ENCODE measurements at places on chromosomes 1 and 21.
A peak's percentile ranks its signal among the peaks of the same experiment; 100 is the strongest.

DNA sequence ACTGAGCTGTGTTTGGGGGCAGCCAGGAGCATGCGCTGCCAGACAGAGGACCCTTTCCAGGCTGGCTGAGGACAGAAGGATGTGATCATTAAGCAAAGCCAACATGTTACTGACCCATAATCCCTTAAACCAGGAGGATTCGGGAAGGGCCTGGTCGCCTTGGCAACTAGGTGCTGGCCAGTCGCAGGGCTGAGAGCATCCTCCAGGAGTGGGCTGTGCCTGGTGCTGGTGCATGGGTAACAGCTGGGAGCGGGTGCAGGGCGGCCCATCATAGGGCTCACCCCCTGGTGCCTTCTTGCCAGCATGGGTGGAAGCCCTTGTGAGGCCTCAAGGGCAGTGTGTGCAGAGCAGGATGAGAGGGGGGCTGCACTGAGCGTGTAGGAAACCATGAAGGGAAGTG, 17.2 kb downstream of the CDK18 start:
- DNase-seq: no peak

GRCh38 chr1:162153374-162153773, 83.9 kb downstream of the NOS1AP start:
- no peak for DNase-seq

DNA sequence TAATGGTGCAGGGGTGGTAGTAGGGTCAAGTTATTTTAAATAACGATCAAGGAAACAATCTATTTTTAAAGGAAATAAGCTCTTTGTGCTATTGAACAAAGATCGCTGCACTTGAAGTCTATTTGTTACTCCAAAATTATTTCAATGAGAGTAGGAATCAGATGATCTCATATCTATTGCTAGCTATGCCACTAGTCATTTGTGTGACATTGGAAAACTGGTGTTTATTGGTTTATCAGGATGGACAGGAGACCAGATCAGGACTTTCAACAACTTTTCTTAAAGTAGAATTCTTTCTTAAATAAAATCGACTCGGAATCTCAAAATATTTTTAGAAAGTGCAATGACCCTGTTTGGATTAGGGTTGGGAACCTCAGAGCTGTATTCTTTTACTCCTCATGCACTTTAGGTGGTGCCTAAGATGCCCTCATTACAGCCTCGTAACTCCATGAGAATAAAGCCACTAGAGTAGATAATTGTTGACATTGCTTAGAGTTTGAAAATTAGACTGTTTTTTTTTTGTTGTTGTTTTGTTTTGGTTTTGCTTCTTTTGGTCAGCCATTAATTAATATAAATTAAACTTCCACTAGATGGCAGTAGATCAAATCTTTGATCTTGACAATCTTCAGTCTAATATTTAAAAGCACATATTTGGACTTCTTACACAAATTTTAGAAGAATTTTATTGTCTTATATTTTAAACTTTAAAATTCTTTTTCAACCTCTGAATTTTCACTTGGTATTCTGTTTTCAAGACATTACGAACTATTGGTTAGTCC, 352.4 kb downstream of the USP25 start:
- no peak for DNase-seq

DNA sequence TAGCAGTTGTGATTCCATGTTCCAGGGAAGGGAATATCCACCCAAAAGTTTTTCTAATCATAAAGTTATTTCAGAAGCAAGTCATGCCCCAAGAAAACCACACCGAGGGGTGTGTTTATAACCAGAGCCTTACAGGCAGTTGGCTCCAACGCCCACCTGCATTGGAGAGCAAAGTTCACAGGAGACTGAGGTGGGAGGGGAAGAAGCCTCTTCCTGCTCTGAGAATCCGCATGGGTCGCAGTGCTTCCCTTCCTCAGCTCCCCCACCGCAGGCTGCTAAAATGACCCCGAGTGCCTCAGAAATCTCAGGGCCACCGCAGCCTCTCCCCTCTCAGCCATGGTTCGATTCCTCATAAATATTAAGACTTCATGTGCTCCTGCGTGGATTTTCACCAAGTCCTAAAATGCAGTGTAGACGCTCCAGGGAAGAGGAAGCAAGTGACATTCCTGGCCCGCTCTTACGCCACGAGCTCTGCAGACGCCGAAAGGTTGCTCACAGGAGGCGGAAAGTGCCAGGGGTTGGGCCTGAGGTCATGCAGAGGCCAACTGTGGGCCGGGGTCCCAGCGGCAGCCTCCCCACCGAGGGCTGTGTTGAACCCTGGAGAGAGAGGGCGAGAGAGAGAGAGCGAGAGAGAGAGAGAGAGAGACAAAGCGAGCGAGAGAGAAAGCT, 13.4 kb upstream of the SPSB1 start:
- DNase-seq: no peak

- DNase-seq: no peak
Measured at GRCh38 chr1:63547621-63548294, 24.4 kb downstream of the EFCAB7 start.

- DNase-seq: no peak
Measured at GRCh38 chr1:232040260-232040659, 413.7 kb downstream of the DISC1 start.

GRCh38 chr21:35015435-35016024, 33.6 kb downstream of the RUNX1 start:
- no peak for DNase-seq

DNA sequence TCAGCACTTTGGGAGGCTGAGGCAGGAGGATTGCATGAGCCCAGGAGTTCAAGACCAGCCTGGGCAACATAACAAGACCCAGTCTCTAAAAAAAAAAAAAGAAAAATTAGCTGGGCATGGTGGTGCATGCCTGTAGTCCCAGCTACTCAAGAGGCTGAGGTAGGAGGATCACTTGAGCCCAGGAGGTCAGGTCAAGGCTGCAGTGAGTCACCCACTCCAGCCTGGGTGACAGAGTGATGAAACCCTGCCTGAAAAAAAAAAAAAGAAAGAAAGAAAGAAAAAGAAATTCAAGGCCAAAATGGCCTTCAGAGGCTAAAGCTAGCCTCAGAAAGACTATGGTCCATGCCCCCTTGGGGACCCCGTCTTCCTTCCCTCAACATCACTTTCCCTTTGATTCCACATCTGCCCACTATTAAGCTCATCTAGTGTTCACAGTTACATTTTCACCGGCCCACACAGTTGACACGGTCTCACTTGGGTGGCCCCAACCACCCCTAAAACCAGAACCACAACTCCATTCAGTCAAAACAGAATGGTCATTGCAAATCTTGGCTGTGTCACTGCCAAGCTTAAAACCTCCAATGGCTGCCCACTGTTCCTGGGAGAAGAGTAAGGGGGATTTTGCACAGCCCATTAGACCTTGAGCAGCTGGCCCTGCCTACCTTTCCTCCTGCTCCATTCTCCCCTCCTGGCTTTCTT, 2.1 kb upstream of the CAPN8 start:
- DNase-seq: no peak

DNA sequence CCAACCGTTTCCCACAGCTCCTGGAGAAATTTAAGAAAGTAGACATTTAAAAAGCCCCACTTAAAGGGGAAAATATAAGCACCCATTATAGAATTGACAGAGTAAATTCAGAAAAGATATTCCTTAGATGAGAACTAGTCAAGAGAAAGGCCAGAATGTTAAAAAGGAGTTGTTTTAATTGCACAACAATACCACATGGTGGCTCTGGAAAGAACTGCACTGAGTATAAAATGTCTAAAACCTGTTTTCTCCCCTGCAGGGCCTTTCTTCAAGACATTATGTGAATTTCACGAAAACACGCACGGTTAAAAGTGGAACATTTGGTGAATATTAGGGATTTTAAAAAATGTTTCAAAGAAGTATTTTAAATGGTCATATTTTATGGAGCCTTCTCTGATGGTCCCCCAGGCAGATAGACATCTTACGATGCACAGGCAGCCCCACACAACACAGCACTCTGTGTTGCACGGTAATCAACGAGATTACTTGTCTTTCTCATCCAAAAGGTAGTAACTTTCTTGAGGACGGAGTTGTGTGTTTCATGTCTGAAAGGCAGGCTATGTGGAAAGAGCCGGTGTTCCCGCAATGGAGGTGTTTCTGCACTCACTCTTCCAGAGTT, 101.9 kb downstream of the PRRX1 start:
- DNase-seq: no peak

- no peak for DNase-seq
Measured at GRCh38 chr1:177343445-177343844, 172.7 kb downstream of the BRINP2 start.

DNA sequence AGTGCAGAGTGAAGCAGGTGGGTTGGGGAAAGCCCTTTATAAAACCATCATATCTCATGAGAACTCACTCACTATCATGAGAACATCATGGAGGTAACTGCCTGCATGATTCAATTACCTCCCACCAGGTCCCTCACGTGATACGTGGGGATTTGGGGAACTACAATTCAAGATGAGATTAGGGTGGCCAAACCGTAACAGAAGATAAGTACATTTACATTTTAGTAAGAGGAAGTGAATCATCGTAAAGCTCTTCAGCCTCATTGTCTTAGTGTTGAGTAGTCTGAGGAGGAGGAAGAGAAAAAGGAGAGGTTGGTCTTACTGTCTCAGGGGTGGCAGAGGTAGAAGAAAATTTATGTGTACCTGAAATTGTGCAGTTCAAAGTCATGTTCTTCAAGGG, 1053.4 kb upstream of the ADGRL4 start:
- no peak for DNase-seq

DNA sequence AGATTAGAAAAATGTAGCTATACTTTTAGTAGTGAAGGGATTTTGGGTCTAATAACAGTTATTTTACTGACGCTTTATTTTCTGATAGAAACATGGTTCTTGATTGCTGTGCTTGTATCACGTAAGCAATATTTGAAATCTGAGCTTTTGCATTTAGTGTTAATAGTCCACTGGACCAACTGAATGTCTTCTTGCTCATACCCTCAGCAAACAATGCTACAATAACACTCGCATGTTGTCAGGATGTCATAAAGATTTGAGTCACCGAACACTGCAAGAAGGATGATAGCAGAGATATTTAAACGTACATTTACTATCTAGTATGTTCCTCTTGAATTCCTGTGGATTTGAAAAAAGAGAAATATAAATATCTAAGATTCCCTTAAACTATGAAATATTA, 7.5 kb downstream of the DYRK1A start:
- DNase-seq: no peak

- DNase-seq: no peak
Measured at GRCh38 chr21:29215709-29216108, 83.0 kb upstream of the BACH1 start.

GRCh38 chr1:189619682-189620332, 857.9 kb downstream of the BRINP3 start:
- DNase-seq: no peak

GRCh38 chr21:16676391-16676790, 836.5 kb upstream of the CXADR start:
- DNase-seq: no peak

DNA sequence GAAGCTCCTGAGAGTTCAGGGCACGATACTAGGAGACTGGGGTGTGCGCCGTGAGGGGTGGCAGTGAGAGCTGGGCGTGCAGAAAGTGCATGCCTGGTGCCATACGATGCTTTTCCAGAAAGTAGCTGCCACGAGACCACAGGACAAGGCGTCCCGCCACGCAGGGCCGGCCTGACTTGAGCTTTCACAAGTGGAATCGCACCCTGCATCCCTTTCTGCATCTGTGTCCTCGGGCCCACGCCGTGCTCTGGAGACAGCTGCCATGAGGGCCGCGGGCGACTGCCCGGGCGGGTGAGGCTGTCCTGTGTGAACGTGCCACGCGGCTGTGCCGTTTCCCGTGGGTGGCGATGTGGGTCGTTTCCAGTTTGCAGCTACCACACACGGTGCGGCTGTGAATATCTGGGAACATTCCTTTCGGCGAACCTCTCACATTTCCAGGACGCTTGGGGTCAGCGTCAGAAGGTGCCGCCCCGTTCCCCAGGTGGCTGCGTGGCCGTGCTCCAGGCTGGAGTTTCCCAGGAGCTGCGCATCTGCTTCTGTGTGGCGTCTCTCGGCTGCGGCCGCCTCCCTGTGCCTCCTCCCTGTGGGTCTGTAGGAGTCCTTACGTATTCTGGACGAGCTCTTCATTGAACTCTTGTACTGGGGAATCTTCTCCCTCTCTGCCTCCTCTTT, 1.0 kb upstream of the PERM1 start:
- no peak for DNase-seq

- DNase-seq: no peak
Measured at GRCh38 chr1:3683992-3684391, 31.7 kb downstream of the TP73 start.

GRCh38 chr1:107196973-107197562, 56.2 kb downstream of the NTNG1 start:
- DNase-seq: no peak

GRCh38 chr1:156154317-156154749, 948 bp downstream of the SEMA4A start:
- peak; percentile 42 for DNase-seq

GRCh38 chr1:214281021-214281719, at the start of gene SMYD2:
Gene SMYD2, plus strand, starts transcription at chr1:214281159. Its CDS starts 96 bp downstream, at chr1:214281255.
- peak; percentile 56 for DNase-seq

GRCh38 chr1:162204129-162204822, 134.8 kb downstream of the NOS1AP start:
- no peak for DNase-seq

GRCh38 chr1:233912909-233913308, 8.4 kb downstream of the SLC35F3 start:
- no peak for DNase-seq
